ENCODE measurements at places on chromosomes 2 and 18.

DNA sequence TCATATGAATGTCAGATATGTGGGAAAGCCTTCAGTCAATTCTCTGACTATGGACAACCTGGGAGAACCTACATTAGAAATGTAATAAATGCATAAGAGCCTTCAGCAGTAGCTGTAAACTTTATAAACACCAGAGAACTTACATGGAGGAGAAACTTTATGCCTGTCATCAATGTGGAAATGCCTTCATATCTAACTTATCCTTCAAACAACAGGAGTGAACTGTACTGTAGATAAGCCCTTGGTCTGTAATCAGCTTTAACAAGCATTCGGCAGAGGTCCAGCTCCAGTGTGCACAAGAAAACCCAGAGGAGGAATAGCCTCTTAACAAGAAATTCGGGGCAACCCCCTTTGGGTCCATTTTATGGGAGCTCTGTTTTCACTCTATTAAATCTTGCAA lies 14.8 kb upstream of the UXS1 start:
- DNase-seq, result no peak

GRCh38 chr2:177275743-177276055 lies 11.2 kb upstream of the NFE2L2 start:
- no peak for DNase-seq

DNA sequence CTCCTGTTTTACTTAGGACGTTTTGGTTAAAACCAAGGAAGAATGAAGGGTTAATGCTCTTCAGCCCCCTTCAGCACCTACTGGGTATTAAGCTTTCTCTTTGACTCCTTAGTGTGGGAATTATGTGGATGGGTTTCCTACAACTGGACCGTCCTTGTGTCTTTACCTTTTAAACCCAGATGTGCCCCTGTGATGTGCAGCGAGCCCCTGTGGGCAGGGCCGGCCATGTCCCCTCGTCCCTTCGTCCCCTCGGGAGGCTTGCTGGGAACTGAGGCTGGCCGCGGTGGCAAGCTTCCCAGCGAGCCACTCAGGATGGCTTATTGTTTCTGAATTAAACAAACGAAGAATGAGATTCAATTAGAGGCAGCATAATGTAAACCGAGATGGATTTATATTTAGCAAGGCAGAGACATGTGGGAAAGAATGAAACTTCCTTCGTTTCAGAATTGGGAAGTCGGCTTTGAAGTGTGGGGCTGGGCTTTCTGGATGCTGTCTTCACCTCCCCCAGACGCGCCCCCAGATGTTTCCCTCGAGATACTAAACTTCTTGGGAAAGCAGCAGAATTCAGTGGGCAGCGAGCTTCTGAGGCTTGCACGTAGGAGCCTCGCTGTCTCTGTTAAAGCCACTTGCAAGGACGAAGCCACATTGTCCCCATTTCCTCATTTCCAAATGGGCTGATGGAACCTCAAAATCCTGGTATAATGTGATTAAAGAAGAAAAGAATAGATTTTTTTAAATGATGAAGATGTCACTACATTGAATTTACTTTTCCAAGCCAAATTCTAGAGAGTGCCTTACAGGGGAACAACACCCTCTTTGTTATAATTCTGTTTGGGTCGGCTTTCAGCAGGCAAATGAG lies 146.0 kb downstream of the VAPA start:
- no peak for DNase-seq

DNA sequence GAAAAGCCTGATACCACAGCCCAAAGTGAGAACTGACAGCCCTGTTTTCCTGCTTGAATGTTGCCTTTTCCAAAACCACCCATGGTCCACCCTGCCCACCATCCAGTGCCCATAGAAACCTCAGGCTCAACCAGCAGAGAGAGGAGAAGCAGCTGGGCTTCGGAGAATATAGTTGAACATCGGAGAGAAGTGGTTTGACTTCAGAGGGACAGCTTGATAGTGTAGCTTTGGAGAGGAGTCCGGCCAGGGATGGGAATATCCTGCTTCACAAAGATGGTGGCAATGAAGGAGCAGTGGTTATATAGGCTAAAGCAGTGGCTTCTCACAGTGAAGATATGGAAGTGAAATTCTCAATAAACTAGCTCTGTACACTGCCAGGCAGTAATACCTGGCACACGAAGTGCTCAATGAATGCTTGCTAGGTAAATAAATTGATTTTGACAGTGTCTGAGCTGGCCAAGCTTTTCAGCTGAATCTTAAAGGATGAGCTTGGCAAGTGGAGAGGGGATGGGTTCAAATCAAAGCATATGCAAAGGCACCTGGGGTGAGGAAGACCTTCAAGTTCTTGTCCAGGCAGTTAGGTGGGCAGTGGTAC lies 21.2 kb downstream of the AFF3 start:
- DNase-seq, result no peak

Data from stimulated activated CD8-positive, alpha-beta memory T cell treated with anti-CD3 and anti-CD28 coated beads, Interleukin-7, amount 100 ng/mL, for 1 hour (primary cell).